ENCODE measurements at places on chromosomes 7 and 10. TPM values are rescaled to one million over a fixed set of nuclear protein-coding genes. Genes with fewer than 3 reads are reported as not detected.

The CALHM1 gene
- not detected for total RNA-seq

The ZNF777 gene
- 3.8 TPM for total RNA-seq

The CPA4 gene
- total RNA-seq, result 22.7 TPM

The GARIN1A gene
- not detected for total RNA-seq

The GTF2IRD1 gene
- total RNA-seq, result 5.9 TPM

The EGFR gene
- 12.6 TPM for total RNA-seq

The NPY gene
- total RNA-seq, result not detected

- DNase-seq, result no peak
These were observed 299.1 kb downstream of the LHFPL3 start for GRCh38 chr7:104627516-104627915.

DNA sequence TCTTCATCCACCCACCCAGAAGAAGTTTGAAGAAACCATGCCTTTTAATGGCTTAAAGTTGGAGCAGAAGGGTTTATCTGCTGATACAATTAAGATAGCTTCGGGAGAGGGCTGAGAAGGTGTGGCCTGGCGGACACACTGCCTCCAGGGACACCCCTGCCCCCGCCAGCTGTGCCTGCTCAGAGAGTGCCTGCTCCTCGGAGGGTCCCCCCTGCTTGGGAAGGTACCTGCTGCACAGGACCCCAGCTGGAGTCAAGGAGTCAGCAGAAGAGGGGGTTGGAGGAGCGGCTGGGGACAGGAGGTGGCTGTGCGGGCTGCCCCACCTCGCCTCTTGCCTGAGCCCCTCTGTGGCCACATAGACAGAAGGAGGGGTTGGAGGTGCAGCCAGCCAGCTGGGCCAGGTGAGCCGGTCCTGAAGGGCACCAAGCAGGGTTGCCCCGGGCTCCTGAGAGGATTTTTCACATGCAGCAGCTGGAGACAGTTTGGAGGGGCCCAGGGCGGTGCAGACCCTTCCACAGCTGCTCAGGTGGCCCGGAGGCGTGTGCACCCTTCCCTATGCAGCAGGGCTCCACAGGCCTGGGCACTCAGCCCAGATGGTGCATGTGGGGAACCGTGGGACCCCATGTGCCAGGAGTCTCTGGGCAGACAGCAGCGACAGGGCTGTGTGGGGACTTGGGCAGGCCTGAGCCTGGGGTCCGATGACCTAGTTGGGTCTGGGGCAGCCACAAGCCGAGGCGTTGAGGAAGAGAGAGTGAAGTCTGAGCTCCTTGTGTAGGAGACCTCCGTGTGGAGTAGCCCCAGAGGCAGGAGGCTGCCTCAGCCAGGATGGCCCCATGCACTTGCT lies 118.9 kb downstream of the INPP5A start:
- DNase-seq, result no peak

DNA sequence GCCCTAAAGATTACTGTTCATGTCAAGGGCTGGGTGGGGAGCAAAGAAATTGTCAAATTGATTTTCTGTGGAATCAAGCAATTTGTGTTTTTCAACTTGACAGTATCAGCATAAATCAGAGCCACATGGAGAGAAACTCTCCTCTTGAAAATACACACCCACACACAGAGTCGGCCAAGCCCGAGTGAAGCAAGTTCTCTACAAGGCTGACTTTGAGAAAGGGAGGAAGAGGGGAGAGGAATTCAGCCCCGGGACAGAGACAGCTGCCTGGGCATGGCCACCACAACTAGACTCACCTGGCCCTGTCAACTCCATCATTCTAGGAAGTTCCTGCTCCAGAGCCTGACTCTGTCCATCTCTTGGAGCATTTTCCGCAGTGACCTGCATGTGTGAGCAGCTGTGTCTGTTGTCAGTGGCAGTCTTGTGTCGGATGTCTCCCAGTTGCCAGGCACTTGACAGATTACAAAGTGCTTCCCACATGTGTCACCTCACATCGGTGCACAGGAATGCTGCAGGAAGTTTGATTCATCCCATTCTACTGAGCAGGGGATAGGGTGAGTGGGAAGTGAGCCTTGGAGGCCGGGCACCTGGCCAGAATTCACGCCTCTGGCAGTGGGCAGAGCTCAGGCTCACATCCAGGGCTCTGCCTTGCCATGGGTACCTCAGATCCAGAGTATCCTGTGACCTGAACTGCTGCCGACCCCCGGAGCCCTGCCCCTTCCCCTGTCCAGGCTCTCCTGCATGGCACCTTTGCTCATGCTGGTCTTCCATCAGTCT lies 37.9 kb downstream of the ADAM12 start:
- peak; percentile 74 for DNase-seq

DNA sequence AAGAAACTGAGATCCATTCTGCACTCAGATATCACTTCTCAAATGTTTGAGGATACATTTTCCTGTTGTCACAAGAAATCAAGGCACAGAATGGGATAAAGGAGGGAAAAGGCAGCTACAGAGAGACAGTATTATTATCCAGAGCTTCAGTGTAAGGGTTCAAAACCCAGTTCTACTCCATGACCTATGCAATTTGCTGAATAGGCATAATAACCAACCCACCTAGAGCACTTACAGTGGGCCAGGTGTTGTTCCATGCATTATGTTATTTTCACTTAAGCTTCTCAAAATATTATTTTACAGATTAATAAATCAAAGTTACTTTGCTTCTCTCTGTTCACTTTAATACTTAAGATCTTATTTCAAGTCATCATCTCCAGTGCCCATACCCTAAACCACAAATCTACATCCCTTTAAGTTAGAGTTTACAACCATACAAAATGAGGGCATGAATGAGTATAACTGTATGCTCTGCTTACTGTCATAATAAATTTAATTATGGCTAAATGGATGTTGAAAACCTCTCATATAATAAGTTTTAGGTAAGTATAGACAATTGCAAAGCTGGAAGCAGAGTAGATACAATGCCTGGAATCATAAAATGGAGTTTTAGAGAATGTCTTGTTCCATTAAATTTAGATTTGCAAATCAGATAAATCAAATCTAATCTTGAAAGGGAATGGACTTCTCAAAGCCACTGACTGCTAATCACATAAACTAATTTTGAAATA lies 28.1 kb upstream of the PCLO start:
- DNase-seq, result no peak

DNA sequence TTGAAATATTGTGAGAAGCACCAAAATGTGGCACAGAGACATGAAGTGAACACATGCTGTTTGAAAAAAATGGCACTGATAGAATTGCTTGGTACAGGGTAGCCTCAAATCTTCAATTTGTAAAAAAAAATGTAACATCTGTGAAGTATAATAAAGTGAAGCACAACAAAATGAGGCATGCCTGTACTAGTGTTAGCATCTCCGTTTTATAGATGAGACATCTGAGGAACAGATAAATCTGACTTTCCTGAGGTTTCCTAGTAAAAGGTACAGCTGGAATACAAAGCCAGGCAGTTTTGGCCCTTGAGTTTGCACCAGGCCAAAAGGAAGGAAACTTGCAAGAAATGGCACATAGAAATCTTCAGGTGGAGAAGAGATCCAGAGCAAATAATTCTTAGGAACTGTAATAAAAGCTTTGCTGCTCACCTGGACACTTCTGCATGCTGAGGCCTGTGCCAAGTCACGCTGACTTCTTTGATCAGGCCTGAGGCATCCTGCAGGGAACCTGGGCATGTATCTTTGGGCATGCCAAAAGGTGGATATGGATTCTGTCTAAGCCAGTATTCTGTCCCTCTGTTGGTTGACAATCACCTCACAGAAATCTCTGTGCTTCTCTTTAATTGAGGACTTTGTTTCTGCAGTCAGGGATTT lies 251.5 kb upstream of the PLPP4 start:
- no peak for DNase-seq

GRCh38 chr7:5428478-5429252 lies 5.0 kb upstream of the TNRC18 start:
- DNase-seq, result peak; percentile 95

DNA sequence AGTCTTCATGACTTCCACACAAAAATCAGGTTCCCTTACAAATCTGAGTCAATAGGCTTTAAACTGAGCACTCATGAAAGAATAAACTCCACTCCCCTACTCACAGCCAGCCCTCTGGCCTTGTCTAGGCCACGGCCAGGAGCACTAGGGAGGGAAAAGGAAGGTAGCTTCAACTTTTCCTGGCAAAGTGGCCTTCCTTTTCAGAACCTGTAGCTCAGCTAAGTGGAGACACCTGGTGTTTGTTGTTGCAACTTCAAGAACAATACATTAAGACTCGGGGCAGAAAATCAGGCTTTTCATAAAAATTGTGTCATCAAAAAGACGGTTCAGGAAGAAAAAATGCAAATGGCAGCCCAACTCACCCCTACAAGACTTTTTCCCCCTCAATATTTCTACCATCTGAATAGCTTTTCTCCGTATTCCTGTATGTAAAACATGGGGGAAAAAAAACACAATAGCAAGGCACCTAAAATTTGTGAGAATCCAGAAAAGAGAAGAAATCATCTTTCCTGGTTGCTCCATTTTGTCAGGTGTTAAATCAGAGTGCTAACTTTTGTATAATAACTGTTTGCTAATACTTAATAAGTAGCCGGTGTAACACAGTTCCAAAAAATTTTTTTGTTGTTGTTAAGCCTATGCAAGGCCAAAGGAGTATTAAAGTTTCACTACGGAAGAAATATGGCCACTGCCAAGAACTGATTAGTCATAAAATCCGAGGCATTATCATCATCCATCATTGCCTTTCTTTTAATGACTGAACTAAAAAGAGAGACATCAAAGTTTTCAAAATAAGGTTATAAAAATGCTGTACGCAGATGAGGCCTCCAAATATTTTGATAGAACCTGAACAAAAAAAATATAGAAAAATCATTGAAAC lies 66.2 kb upstream of the ARID5B start:
- peak; percentile 81 for DNase-seq

DNA sequence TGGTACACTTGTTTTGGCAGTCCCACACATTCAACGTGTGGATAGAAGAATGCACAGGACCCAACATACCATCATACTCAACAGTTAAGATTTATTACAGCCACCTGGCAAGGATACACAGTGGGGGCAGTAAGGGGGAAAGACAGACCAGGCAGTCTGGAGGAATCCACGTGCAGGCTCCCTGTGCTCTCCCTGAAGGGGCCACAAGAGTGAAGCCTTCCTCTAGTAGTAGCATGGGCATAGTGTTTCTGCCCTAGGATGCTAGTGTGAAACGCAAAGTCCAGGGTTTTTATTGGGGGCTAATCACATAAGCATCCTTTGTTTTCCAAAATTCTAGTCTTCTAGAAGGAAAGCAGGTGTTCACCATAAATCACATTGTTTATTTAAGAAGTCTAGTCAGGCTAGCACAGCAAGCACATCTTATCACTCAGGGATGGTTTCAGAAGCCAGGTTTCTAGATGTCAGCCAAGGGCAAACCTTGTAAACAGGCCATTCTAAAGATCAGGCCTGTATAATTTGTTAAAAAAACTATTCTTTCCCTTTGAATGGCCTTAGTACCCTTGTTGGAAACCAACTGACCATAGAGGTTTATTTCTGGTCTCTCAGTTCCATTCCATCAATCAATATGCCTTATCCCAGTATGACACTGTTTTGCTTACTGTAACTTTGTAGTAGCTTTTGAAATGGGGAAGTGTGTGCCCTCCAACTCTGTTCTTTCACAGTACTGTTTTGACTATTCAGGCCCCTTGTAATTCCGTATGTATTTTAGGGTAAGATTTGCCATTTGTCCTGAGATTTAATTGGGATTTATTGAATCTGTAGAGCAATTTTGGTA lies 12.4 kb upstream of the TFAM start:
- DNase-seq, result no peak

GRCh38 chr10:25263931-25264330 lies 89.1 kb downstream of the GPR158 start:
- DNase-seq, result no peak

- DNase-seq, result no peak
These were observed 29.7 kb downstream of the NUB1 start for GRCh38 chr7:151371266-151371665.

Measured in H4 (cell line).